ENCODE measurements at places on chromosomes 7 and 10.

GRCh38 chr7:44145479-44145968 is 4.4 kb upstream of the MYL7 start:
- peak; percentile 66 for DNase-seq

DNA sequence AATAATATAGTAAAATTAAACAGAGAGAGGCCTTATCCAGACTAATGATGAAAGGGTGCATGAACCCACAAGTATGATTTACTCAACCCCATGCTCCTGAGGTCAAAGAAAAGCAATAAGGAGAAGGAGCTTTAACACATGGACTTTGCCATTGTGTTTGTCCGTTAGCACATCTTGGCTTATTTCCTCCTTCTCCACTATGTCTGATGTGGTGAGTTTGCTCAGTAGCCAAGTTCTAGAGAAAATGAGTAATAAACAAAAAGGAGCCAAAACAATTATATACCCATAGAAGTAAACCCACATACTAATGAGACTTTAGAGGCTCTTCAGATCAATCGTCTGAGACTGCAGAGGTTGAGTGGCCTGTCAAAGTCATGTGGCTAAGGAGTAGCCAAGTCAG is 26.1 kb upstream of the ADD3 start:
- no peak for DNase-seq

- DNase-seq = no peak
Measured at GRCh38 chr7:73891178-73891885, 30.4 kb downstream of the TMEM270 start.

- DNase-seq = no peak
Measured at GRCh38 chr10:65952086-65952485, 973.8 kb upstream of the LRRTM3 start.

DNA sequence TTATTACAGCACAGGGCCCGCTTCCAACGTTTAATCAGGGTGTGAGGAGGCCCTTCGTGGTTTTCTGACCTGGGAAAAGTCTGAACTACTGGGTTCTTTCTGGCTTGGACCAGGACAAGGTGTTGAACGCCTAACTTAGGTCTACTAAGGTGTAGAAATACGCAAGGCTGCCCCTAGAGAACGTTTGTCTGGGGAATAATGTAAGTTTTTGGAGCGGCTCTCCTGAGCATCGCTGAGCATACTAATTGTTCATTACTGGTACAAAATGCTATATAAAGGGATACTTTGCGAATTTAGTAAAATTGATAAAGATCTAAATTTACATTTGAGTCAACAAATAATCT is 32.4 kb upstream of the TOMM7 start:
- DNase-seq = no peak

DNA sequence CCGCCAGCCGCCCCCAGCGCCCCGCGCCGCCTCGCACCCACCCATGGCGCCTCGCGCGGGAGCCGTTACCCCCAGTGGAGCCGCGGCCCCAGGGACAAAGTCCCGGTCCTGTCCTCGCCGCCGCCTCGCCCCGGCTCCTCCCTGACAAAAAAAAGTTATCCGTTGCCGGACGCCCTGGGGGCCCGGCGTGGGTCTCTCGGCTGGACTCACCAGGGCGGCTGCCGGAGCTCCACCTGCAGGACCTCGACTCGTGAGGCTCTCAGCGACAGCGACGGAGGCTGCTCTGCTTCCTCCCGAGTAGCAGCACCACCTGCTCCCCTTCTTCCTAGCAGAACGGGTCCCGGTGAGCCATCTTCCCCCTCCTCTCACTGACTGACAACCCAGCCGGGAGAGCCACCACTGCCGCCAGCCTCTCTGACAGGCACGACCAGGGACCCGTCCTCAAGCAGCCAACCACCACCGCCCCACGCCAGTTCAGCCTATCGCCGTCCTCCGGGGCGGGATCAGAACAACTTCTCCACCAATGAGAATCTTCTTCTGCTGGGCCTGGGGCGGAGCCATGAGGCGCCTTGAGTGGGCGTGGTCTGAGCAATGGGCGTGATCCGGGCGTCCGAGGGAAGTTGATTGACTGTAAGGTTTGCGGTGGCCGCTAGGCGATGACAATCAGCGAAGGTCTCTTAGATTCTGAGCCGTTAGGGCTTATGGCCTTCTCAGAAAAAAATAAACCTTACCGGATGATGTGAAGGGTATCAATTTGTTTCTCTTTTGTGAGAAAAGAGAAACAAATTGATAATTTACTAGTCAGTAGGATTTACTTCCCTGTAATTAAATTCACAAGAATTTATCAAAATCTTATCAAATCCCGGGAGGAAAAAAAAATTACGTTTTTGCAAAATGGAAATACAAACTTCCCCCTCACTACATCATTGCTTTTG is at the start of gene HYCC1:
TSS of gene HYCC1 (minus strand) at position 416 of the 935 bp plus-strand sequence. CDS start 23,019 bp downstream, outside the sequence.
- DNase-seq = peak; percentile 98

DNA sequence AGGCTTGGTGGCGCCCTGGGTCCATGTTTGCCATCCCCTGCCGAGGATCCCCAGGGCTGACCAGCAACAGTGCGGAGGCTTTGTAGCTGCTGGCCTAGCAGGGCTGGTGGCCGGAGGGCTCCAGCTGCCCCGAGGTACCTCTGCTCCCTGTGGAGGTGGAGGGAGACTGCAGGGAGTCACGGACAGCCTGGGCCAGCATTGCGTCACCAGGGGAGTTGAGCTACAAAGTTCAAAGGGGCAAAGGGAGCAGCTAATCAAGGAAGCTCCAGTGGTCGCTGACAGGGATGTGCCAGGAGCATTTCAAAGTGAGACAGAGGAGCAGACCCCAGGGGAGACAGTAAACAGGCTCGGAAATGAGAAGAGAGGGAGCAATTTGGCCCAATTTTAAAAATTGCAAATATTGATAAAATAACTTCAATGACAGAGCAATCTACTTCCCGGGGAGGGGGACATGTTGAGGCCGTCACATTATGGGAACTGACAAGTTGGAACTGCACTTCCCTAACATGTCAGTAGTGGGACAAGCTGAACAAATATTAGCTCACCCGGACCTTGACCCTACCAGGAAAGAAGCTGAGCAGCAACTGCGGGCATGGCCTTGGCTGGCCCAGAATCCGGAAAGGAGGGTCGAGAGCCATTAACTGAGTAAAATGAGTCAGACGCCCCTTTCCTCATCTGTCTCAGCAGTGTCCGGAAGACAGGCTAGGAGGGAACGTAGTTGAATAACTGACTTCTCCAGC is 39.4 kb downstream of the BTBD16 start:
- no peak for DNase-seq

DNA sequence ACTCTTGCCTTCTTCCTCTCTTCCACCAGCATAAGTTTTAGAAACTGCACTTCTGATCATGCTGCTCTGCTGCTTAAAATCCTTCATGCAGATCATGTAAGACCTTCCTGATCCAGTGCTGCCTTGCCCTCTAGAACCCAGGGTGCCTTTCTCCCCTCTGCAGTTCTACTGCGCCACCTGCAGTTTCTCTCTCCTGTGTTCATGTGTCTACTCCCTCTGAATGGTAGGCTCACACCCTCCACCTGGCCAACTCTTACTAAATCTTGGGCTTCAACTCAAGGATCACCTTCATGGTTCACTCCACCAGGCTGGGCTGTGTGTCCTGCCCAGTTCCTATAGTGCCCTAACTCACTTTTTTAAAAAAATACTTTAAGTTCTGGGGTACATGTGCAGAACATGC is 174.6 kb upstream of the ITGB1 start:
- peak; percentile 58 for DNase-seq

- no peak for DNase-seq
Measured at GRCh38 chr10:62054408-62054807, 152.9 kb downstream of the ARID5B start.

- DNase-seq = no peak
Measured at GRCh38 chr10:126705951-126706565, 35.6 kb upstream of the C10orf90 start.

DNA sequence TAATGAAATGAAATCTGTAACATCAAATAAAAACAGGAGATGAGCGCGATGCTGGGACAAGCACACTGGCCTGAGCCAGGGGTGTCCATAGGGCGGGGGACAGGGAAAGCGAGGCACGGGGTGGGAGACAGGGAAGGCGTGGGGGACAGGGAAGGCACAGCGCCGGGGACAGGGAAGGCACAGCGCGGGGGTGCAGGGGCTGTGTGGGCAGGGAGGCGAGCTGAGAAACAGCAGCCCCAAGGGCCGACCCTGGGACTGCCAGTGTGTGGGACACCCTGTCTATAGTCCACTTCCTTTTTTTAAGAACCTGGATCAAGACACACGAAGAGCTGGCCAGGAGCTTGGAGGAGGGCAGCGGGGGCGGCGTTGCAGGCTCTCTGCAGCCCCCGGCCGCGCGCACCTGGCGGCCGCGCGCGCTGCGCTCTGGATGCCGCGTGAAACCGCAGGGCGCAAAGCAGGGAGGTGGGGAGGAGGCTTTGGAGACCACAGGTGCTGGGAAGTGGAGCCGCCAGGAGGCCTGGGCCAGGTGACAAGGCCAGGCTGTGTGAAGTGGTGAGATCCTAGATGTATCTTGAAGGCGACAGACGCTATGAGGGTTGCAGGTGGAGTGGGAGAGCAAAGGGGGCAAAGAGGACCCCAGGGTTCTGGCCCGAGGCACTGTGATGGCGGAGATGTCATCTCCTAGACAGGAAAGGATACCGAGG is 157.7 kb downstream of the COBL start:
- DNase-seq = no peak

DNA sequence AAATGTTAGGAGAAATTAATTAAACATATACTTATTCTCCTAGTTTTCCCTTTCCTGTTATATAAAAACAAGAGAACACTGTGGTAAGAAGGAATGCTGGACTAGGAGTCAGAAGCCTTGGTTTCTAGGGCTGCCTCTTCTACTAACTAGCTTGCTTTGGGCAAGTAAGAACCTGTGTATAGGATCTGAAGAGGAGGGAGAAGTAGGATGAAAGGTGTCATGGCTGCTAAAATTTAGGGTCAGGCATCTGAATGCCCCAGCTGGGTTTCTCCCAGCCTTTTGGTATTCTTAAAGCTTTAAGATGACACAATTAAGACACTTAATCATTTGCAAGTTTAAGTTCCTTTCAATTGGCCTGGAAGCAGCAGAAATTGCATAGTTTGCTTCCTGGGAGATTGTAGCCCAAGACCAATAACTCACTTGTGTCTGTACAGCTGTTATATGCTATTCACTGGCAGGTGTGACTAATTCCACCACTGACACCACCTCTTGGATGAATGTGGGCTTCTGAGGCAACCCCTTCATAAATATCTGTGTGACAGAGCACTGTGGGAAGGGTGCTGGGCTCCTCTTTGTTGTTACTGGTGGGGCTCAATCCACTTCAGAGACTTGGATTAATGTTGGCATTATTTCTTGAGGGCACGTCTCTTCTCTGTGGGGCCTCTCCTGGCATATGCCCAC is 137.2 kb downstream of the LRMDA start:
- DNase-seq = no peak

DNA sequence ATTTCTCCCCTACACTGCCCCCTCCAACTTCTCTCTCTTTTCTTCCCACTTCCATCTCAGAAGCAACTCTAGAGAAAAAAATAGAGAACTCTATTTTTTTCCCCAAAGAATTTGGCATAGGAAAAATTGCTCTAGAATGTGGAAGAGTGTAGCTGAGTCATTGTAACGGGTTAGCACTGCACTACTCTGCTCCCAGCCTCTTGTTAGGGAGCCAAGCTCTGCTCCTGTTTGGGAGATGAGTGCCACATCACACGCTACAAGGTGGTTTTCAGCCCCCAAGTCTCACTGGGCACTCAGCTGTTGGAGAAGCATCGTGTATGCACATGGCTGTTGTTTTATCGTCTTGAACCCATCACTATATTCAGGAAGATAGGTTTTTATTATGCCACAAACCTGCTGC is 136.4 kb downstream of the BMPER start:
- DNase-seq = no peak

- no peak for DNase-seq
Measured at GRCh38 chr10:133445751-133446708, 7.7 kb upstream of the SCART1 start.

DNA sequence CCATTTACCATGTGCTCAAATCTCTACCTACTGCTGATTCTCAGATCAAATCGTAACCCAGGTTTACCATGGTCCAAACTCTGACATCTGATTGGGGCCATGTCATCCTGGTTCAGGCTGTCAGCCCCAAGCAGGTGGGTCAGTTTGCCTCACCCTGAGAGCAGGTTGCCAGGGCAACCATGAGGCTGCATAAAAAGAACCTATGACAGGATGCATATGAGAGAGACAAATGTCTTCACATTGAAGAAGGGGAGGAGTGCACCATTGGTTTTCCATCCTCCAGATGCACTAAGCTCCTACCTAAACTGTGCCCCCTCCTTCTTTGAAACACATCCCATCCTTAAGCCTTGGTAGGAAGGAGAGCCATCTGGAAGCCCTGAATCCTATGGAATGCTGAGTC is 10.2 kb downstream of the PRSS1 start:
- DNase-seq = no peak

- peak; percentile 92 for DNase-seq
Measured at GRCh38 chr10:6201516-6201975, 1.2 kb upstream of the PFKFB3 start.

DNA sequence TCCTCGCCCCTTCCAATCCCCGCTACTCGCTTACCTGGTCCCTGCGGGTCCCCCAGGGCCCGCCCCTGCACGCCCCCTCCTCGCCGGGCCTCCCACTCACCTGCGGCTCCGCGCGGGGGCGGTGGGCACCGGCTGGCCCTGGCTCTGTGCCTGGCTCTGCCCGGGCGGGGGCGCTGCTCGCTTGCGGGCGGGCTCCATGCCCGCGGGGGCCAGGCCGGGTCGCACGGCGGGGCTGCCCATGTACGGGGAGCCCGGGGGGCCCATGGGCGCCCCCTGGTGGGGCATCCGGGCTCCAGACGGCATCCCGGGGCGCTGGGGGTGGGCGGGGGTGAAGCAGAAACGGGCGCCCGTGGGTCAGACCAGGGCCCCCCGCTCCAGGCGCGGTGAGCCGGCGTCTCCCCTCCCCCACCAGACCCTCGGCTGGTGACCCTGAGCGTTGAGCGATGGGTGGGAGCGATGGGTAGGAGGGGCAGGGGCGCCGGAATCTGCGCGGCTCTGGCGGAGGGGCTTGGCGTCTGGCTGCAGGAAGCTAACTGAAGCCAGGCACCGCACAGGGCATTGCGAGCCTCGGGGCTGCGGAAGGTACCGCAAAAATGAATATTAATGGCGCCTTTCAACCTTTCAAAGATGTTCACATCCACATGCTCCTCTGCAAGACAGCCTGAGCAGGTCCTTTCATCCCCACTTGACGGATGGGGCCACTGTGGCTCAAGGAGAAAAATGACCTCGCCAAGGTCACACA is 3.0 kb downstream of the SMARCD3 start:
- peak; percentile 59 for DNase-seq

- DNase-seq = no peak
Measured at GRCh38 chr10:11530806-11531205, 80.6 kb downstream of the USP6NL start.

GRCh38 chr10:33260403-33261149 is 73.9 kb downstream of the NRP1 start:
- no peak for DNase-seq

DNA sequence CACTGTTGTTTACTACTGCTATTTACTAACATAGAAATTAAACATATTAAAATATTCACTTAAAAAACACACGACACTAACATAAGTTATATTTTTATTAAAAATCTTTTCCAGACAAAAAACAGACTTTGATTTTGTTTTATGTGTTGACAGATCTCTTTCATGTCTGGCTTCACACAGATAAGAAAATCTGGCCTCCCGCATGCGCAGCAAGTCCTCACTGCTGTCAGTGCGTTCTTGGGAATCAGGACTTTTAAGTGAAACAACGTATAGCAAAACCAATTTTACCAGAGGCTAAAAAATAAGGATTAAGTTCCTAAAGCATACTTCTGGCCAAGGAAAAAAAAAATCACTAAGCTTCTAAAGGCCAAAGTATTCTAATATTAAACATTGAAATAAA is 1.2 kb upstream of the IDI1 start:
- peak; percentile 42 for DNase-seq

All from CD8-positive, alpha-beta T cell (primary cell).